T-helper 2 cell treated with Interferon-gamma antibody and Interleukin-4, amounts not matched to agents 5 μg/mL and 100 μg/mL, for 36 hours (primary cell): ENCODE measurements at places on chromosomes 7 and 10.

DNA sequence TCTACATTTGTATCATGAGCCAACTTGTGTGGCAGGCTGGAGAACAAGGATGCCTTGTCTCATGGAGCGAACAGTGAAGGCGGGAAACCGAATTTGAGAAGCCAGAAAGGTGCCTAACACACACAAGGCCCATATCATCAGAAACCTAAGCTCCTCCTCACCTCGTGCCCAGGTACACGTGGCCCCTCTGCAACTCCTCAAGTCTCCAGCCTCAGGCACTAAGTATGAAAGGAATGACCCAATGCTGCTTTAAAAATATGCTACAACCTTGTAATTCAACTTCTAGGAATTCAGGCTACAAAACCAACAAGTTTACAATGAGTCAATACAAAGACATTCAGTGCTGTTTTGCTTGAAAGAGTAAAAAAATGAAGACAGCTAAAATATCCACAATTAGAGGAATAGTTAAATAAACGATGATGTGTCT, 95.7 kb downstream of the CDK6 start:
- H3K4me3 ChIP-seq = peak overlapping the region; percentile 1
- no peak for DNase-seq
- H3K27me3 ChIP-seq = no peaks in the 10 kb centered on the region
- peaks cover 46% of the 10 kb centered on the region for H3K36me3 ChIP-seq
- H3K4me1 ChIP-seq = peaks cover 52% of the 10 kb centered on the region
- peak overlapping the region; percentile 67 for H3K27ac ChIP-seq

DNA sequence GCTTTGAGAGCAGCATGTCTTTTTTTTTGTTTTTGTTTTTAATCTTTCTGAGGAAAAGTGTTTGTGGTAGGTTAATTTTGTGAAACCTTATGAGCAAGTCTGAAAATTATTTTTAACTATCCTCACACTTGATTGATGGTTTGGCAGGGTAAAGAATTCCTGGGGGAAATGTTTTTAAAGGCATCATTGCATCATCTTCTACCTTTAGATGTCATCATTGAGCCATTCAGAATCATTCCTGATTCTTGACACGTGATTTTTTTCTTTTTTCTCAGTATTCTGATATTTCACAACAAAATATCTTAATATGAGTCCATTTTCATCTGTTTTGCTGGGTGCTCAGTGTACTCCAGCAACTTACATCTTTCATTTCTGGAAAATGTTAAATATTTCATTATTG, 28.3 kb downstream of the PALS2 start:
- no peaks in the 10 kb centered on the region for H3K27me3 ChIP-seq
- no peak overlapping the region for H3K27ac ChIP-seq
- H3K4me3 ChIP-seq = no peak overlapping the region
- peaks cover 20% of the 10 kb centered on the region for H3K36me3 ChIP-seq

DNA sequence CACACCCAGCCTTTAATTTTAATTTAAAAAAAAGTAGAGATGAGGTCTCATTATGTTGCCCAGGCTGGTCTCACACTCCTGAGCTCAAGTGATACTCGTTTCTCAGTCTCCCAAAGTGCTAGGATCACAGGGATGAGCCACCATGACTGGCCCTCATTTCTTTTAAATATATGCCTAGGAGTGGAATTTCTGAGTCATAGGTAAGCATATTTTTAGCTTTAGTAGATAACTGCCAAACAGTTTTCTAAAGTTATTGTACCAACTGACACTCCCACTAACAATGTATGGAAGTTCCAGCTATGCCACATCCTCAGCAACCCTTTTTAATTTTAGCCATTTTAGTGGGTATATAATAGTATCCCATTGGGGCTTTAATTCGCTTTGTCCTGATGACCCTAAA, 13.8 kb upstream of the PPIF start:
- peak overlapping the region; percentile 57 for H3K27ac ChIP-seq
- no peak for DNase-seq
- H3K4me3 ChIP-seq = no peak overlapping the region
- peaks cover 8% of the 10 kb centered on the region for H3K36me3 ChIP-seq
- H3K27me3 ChIP-seq = no peaks in the 10 kb centered on the region
- peaks cover 29% of the 10 kb centered on the region for H3K4me1 ChIP-seq

DNA sequence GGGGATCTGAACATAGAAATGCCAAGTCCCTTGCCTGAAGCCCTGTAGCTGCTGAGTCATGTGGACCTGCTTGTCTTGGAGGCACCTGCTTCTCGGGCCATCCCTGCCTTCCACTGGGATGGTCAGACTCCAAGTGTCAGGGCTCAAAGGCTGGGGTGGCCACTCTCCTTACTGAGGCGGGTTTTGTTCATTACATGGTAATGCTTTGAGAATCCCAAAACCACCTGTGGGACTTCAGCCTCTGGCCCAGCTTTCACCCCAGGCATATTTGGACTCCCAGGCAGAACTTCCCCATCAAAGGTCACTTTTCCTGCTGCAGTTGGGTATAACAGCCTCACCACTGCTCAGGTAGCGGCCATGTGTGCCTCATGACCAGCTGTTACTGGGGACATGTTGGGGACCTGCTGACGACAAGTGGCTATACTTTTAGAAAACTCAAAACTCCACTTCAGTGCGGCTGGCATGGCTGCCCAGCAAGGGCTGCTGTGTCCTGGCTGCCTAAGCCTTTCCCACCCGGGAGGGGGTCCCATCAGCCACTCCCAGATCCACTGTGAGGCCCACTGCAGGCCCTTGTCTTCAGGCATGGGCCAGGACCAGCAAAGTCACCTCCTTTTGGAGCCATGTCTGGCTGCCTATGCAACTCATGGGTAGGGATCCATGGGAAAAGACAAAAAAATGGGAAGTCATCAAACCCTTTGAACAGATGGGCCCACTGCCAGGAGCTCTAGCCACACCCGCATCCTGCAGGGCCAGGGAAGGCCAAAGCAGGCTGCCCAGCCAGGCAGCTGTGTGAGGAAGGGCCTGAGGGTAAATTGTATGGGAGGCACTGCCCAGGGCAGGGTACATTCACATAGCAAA, 96.7 kb downstream of the ARHGAP22 start:
- H3K4me3 ChIP-seq = no peak overlapping the region
- H3K4me1 ChIP-seq = no peaks in the 10 kb centered on the region
- H3K27me3 ChIP-seq = peaks cover 3% of the 10 kb centered on the region
- DNase-seq = no peak

DNA sequence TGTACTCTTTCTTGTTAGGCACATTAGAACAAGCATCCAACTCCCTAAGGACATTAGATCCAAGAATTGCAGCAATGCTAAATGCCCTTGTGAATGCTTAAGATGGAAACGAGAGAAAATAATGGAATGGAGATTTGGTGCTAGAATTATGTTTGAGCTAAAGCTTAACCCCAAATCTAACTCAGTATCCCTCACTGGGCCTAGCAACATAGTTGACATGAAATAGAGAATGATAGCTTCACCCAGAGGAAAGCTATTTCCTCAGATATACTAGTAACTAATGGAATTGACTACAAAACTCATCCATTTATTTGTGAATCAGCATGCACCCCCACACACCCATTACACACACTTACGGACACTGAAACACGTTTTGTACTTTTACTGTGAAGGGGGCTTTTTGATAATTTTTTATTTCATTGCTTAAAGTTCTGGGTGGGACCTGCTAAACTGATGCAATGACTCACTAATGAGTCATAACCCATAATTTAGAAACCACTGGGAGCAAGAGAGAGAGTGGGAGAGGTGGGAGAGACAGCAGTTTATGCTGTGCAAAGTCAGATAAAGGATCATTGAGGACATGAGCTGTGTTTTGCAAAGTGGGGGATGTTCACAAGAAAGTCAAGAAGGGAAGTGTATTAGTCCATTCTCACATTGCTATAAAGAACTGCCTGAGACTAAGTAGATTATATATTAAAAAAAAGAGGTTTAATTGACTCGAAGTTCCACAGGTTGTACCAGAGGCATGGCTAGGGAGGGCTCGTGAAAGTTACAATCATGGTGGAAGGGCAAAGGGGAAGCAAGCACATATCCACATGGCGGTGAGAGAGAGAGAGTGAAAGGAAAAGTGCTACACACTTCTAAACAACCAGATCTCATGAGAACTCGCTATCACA, 382.7 kb downstream of the SFMBT2 start:
- DNase-seq = no peak
- H3K4me1 ChIP-seq = peaks cover 22% of the 10 kb centered on the region
- no peak overlapping the region for H3K4me3 ChIP-seq

DNA sequence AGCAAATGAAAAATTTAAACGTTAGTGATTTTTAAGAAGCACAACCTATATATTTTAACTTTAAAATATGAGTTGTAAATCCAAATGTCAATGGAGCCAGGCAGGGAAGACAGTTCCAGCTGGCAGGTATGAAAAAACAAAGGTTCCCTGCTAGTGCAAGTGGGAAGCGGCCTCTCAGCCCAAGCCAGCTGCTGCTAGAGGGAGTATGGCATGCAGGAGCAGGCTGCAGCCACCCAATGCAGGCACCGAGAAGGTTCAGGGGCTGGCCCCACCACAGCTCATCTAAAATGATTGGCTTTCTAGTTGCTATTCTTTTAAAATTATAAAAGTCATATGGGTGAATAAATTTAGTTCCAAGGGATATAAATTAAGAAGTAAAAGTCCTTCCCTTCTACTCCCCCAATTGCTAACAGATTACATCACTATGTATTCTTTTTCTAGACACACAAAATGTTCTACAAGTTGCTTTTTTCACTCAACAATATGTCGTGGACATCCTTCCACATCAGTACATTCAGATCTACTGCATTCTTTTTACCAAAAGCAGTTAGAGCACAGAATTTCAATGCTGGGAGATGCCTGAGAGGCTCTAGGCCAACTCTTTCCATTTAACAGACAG, 69.3 kb downstream of the SGMS1 start:
- peaks cover 4% of the 10 kb centered on the region for H3K4me1 ChIP-seq
- H3K27me3 ChIP-seq = no peaks in the 10 kb centered on the region
- no peaks in the 10 kb centered on the region for H3K36me3 ChIP-seq
- no peak overlapping the region for H3K27ac ChIP-seq
- no peak overlapping the region for H3K4me3 ChIP-seq

DNA sequence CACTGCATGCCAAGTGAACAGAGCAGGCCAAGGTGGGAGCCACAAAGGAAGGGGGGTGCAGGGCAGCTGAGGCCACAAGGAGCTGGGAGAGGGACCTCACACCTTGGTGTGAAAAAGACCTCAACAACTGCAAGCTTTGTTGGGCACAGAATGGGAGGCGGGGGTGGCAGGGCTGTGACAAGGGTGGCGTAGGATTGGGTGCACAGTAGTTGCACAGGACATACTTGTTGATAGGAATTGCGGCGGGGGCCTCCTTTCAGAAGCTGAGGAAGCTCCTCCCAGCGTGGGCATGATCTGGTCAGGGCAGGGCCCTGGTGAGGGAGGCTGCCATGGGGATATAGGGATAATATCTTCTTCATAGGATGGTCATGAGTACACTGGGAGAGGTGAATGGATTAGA, 25.8 kb downstream of the POLL start:
- H3K27ac ChIP-seq = no peak overlapping the region
- H3K4me1 ChIP-seq = peaks cover 22% of the 10 kb centered on the region
- H3K4me3 ChIP-seq = no peak overlapping the region
- peaks cover 23% of the 10 kb centered on the region for H3K27me3 ChIP-seq
- DNase-seq = no peak

DNA sequence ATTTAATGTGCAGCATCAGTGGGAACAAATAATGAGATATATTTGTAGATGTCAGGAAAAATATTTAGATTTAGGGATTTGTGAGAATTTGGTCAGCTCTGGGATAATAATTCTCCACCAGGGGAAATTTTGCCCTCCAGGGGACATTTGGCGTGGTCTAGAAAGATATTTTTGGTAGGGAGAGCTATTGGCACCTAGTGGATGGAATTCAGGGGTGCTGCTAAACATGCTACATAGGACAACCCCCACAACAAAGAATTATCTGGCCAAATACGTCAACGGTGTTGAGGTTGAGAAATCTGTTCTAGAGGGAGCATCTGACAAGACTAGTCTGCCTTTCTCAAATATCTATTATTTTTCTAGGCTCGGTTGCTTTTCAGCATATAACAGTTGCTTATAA, 2.1 kb downstream of the ADK start:
- DNase-seq = no peak
- peaks cover 3% of the 10 kb centered on the region for H3K36me3 ChIP-seq
- H3K27me3 ChIP-seq = no peaks in the 10 kb centered on the region
- H3K27ac ChIP-seq = no peak overlapping the region
- peaks cover 25% of the 10 kb centered on the region for H3K4me1 ChIP-seq

- no peak for DNase-seq
- H3K4me1 ChIP-seq = peaks cover 72% of the 10 kb centered on the region
- H3K4me3 ChIP-seq = peak overlapping the region; percentile 36
- H3K27me3 ChIP-seq = no peaks in the 10 kb centered on the region
Observed at GRCh38 chr10:124701038-124701365, 43.2 kb downstream of the FAM53B start.

DNA sequence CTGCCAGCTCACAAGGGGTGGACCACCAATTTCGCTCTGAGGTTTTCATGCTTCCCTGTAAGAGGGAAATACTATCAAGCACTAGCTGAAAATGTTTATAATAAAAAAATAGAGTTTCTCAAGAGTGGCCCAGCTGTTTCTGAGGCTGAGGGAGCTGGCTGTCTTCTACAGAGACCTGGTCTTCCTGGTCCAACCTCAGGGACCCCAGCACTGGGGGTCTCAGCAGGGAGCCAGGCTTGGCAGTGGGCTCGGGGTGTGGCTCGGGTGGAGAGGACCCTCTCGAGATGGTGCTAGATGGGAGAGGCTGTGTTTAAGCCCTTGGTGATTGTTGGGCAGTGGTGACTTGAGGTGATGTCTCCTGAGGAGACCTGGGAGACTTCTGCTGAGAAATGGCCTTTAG, 87.3 kb upstream of the SHH start:
- no peak overlapping the region for H3K27ac ChIP-seq
- DNase-seq = no peak
- H3K4me3 ChIP-seq = no peak overlapping the region
- H3K36me3 ChIP-seq = no peaks in the 10 kb centered on the region
- no peaks in the 10 kb centered on the region for H3K27me3 ChIP-seq

- no peak for DNase-seq
- peaks cover 7% of the 10 kb centered on the region for H3K4me1 ChIP-seq
- H3K4me3 ChIP-seq = no peak overlapping the region
Observed at GRCh38 chr10:99906470-99906869, 103.3 kb downstream of the DNMBP start.

DNA sequence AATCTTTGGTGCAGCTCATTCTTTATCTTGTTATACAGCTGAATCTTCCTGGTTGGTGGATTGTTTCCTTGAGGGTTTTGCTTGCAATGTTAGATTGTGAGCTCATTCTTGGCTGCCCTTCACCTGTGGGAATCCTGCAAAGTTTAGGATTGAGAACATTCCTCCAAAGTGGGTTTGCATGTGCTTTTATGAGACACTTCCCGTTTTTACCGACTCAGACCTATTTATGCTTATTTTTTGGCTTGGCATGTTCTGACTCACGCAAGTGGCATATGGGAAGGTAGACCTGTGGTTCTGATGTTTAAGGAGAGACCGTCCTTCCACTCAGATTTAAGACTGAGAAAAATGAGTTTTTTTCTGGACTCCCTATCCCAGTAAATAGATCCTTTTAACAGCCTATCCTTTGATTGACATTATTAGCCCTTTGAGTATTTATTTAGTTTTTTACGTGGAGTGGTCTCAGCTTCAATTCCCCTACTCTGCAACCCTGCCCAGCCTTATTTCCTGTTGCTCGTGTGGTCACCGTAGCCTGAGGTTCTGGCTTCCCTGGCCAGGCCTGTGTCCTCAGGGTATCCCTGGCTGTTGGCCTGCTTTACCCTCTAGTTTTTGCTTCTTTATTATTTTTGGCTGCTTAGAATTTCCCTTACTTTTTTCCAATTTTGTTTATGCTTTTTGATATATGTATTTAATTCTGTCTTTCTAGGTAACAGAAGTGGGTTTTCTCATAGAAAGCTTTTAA, 13.4 kb upstream of the PRF1 start:
- peaks cover 17% of the 10 kb centered on the region for H3K4me1 ChIP-seq
- no peaks in the 10 kb centered on the region for H3K27me3 ChIP-seq
- H3K27ac ChIP-seq = no peak overlapping the region
- H3K36me3 ChIP-seq = peaks cover 1% of the 10 kb centered on the region
- no peak overlapping the region for H3K4me3 ChIP-seq
